ENCODE measurements at places on chromosomes 5 and 9.
A peak's percentile ranks its signal among the peaks of the same experiment; 100 is the strongest.

GRCh38 chr5:1213508-1214162, 11.5 kb upstream of the SLC6A18 start:
- no peak for DNase-seq

DNA sequence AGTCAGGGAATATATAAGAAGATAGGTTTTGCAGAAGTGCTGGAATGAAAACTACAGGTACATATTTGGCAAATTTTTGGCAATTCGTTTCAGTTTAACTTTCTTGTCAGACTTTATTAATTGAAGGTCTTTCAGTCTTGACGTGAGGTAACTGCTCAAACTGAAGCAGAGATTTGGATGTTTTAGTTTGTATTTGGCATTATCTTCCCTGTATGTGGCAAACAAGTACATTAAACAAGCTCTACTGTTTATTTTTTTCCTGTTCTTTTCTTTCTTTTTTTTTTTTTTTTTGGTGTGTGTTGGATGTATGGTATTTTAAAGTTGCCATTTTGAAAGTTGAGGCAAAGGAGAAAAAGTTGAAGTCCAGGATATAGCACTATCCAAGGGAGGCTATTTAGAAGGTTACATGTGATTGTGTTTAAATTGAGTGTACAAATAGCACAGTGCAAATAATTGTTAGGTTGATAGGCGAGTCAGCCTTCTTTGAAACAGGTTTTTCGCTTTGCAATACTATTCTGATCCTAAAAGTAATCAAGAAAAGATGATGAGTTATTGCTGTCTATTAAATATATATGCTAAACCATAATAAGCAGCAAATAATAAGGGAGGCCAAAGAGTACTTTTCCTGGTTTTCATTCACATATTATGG, 2.2 kb downstream of the PBX3 start:
- no peak for DNase-seq

- no peak for DNase-seq
Observed at GRCh38 chr5:134877159-134877558, 3.0 kb downstream of the TXNDC15 start.

GRCh38 chr5:36680066-36680465, 73.7 kb downstream of the SLC1A3 start:
- DNase-seq, result no peak

- no peak for DNase-seq
Observed at GRCh38 chr9:89137542-89138462, 40.8 kb downstream of the SHC3 start.

DNA sequence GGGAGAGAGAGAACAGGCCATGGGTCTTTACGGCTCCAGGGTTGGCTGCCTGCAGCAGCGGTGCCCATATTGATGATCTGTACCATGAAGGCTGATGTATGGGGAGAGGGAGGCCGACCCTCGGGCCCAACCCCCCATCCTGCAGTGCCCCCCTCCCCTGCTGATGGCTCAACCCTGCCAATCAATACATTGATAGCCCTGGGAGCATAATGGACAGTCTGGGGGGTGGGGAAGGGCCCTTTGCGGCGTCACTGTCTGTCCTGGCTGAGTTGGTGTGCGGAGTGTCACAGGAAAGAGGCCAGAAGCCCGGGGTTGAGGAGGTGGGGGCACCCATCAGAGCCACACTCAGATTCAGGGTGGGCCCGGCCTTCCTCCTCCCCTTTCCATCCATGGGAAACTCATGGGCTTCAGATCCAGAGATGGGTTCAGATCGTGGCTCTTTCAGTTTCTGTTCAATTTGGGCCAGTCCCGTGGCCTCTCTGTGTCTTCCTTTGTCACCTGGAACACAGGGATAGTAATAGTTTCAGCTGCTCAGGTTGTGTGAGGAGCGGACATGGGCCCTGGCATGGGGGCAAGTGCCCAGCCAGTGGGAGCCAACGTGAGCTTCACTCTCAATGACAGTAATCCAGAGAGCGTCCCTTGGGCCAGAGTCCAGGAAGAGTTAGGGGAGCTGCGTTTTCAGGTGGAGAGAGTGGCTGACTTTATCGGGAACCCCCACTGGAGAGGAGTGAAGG, 9.5 kb downstream of the FGF18 start:
- no peak for DNase-seq

DNA sequence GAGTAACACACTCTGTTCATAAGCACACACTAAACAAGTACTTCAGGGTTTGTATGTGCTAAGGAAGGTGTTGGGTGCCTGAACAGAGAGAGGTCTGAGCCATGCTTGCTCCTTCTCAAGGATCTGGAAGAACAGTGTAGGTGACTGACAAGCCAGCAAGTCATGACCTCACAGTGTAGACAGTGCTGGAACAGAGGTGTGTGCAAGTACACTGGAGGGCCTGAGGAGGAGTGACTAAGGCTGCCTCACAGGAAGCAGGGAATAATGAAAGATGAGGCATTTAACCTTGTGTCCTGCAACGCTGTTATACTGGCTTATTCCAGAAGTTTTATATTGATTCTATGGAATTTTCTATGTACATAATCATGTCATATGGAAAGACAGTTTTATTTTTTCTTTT, 83.9 kb downstream of the TMEM174 start:
- DNase-seq, result no peak

DNA sequence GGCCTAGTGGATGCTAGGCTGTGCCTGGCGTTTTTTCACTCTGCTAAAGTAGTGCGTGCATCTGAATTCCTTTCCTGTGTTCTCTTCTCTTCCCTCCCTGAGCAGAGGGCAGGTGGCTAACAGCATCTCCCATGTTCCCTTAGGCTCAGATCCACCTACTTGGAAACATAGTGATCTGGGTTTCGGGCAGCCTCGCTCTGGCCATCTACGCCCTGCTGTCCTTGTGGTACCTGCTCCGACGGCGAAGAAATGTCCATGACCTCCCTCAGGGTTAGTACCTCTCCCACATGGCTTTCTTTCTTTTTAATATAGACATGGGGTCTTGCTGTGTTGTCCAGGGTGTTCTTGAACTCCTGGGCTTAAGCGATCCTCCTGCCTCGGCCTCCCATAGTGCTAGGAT, 9.9 kb downstream of the UCK1 start:
- no peak for DNase-seq

DNA sequence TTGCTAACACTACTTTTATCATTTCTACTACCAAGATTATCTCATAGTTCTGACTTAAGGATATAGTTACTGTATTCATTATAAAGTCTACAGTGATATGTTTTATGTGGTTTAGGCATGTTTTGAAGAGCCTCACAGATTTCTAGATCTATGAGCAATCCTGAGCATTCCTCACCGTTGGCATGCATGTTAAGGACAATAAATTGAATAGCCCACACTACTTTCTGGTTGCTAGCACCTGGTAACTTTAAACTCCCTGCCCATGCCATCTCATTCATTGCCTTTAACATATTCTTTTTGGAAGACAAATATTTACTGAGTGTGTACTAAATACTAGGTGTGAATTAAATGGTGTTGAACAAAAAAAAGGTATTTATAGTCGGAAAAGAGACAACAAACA, 868.1 kb upstream of the CDH9 start:
- no peak for DNase-seq

GRCh38 chr9:86185872-86186271, 73.6 kb downstream of the C9orf153 start:
- DNase-seq, result no peak

DNA sequence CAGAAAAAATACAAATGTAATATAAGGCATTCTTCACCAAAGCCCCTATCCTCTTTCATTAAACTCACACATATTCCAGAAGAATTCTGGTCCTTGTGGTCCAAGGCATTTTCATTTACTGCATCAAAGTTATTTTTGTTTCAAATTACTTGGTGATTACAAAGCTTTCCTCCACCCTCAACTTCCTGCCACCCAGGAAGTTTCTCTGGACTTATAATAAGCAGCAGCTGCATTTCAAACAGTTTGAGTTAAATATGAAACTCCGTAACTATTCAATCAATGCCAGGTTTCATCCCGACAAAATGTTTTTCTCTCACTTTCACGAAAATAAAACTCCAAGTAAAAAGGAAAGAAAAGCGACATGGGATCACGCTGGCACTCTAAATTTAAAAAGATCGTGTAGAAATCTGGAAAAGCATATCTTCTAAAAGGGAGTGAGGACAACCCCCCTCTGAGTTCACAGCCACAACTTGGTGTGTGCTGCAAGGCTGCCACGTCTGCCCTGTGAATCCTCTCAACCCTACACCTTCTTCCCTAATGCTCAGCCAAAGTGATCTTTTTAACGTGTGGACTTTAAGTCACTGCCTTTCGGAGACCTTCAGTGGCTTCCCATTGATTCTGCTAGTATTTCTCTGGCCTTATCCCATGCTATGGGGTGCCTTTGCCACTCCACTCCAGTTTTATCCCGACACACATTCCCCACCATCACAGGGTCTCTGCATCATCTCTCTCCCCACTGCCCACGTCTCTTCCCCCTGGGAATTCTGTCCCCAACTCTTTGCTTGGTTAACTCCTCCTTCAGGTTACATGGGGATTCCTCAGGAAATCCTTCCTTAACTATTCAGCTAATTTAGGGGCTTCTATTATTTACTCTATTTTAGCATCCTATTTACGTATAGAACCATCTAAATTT, 91.1 kb upstream of the CER1 start:
- DNase-seq, result no peak

DNA sequence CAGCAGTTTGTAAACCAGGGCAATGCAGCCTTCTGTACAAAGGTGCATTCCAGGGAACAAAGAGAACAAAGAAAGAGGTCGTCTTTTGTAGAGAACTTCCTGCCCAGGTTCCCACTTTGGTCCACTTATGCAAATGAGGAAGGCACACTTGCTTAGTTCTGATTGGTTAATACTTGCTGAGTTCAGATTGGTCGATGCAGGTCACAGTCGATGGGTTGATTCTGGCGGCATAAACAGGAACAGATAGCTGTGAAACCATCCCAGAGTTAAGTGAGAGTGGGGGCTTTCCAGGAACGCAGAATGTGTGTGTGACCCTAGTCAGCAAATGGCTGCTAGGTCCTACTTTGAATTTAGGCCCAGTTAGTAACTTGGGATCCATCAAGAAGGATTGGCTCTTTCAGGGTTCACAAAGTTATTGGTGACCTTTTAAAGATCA, 1.8 kb upstream of the ADAMTS13 start:
- peak; percentile 28 for DNase-seq

DNA sequence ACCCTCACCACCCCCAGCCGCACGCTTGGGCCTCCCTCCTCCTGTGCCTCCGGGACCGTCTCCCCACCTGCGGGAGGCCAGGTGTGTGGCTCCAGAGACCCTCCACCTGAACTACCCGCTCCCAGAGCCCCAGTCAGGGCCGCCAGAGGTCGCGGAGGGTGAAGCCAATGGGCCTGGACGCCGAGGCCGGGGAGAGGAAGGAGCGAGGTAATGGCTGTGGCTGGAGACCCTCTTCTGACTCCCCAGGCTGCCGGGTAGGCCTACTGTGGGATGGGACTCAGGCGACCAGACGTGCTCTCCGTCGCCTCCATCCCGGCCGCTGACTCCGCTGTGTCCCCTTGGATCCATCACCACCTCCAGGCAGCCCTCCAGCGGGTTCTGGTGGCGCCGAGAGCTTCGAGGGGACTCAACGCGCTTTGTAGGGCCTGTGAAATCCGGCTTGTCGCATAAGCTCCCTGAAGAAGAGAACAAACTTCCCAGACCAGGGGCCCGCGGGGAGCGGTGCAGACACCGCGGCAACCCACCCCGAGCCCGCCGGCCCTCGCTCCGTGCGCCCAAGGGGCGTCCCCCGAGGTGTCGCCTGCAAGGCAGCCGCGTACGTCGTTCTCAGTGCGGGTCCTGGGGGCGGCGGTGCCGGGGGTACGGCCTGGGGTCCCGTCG, 12.6 kb downstream of the IRX2 start:
- no peak for DNase-seq
